ENCODE measurements at places on chromosomes 3 and 15.

DNA sequence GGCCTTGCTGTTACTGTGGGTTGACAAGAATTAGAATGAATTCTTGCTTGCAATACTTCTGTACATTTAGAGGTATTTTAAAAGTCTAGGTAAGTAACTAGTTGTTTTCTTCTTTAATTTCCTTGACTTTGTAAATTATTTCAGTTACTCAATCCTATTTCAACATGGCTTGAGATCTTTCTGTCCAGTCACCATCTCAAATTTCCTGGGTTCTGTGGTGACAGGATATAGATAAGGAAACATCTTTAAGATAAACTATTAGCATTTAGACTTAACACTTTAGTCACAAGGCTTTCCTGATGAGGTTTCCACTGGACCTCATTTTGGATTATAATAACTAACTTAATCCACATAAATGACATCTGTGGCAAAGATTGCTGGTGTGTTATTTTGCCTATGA is 195.9 kb upstream of the DPH6 start:
- DNase-seq = no peak

- peak; percentile 66 for DNase-seq
Observed at GRCh38 chr15:53331328-53332190, 427.9 kb downstream of the WDR72 start.

DNA sequence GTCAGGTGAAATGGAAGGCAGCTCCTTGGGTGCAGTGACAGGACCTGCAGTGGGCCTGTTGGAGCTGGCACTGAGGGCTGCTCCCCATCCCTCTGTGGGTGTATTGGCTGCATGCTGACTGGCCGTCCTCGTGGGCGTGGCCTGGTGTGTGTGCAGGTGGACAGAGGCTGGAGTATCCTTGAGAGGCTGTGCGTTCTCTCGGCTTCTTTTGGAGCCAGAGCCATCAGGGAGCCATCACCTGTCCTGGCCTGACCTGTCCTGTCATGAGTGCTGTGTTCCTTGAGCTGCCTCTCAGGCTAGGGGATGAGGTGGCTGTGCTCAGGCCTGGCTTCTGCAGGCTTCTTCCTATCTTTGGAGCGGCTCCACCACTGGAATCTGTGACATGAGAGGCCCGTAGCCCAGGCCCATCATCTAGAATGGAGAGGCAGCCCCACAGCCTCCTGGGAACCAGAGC is 61.5 kb downstream of the APBA2 start:
- no peak for DNase-seq

DNA sequence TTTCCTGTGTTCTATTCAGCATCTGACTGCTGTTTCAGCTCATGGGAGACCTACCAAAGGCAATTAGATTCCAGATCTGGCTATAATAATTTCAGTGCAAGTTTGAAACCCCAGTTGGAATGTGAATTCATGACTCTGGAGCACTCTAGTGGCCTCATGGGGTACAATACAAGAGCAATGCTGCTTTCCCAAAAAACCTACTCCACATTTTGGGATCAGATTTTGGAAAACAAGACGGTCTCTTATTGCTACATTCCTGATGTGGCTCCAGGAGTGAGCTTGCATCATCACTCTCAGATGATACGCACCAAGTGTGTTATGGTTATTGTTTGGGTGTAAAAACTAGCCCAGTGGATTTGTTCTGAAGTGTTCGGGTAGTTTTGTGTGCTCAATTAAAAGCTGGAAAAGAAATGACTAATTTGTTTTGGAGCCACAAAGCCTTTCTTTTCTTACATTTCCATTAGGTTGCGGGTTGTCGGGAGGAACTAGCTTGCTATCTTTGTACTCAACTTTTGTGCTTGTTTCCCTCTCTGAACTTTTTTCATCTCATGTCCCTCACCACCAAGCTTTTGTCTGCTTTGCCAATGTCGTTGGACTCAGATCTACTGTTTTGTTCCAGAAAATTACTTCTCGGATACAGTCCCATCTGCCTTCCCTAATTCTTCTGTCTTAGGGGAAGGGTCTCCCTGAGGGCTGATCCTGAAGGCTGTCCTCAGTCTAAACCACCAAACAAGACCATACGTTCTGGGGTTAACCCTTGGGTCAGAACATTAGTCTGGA is 272.1 kb downstream of the BBX start:
- no peak for DNase-seq

DNA sequence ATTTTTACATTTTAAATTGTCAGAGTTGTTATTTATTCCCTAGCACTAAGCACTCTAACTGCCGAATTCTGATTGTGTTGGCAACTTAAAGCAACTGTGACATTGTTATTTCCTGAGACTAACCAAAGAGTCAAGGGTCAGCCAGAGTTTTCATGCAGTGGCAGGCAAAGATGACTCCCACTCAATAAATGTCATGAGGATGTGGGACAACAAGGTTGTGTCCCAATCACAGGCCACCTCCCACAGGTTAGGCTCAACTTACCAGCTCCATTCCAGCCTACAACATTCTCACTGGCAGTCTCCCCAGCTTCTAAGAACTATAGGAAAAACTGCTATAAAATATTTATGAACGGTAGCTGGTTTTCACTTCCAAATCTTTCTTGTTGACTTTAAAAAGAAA is 80.1 kb downstream of the RSL24D1 start:
- no peak for DNase-seq

DNA sequence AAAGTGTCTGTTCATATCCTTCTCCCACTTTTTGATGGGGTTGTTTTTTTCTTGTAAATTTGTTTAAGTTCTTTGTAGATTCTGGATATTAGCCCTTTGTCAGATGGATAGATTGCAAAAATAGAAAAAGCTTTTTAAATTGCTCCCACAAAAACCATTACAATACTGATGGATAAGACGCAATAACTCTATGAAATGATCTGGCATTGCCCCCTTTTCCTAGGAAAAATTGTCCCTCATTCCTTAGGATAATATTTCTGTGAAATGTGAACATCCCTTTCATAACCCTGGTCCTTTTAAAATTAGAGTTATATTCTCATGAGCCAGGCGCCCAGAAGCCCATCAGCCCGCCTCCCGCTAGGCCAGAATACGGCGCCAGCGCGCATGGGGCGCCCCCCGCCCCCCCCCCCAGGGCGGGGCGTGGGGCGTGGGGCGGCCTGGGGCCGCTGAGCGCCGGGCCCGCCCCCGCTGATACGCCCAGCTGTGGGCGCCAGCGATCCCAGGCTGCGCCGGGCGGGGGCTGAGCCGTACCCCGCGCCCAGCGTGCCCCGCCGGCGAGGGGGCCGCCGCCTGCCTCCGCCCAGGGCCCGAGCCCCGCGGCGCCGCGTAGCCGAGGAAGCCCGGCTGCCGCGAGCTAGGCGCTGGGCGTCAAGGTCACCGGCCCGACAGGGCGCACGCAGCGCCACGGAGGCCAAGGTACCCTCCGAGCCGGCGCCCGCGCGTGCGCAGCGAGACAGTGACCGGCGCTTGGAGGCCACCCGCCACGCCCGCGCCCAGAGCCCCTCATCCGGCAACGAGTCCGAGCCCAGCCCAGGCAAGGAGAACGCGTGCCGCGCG is 11.1 kb upstream of the ROPN1B start:
- no peak for DNase-seq

- DNase-seq = peak; percentile 75
Observed at GRCh38 chr15:70088887-70089691, 8.6 kb downstream of the TLE3 start.

- DNase-seq = no peak
Observed at GRCh38 chr3:188721312-188721711, 450.5 kb upstream of the TPRG1 start.

DNA sequence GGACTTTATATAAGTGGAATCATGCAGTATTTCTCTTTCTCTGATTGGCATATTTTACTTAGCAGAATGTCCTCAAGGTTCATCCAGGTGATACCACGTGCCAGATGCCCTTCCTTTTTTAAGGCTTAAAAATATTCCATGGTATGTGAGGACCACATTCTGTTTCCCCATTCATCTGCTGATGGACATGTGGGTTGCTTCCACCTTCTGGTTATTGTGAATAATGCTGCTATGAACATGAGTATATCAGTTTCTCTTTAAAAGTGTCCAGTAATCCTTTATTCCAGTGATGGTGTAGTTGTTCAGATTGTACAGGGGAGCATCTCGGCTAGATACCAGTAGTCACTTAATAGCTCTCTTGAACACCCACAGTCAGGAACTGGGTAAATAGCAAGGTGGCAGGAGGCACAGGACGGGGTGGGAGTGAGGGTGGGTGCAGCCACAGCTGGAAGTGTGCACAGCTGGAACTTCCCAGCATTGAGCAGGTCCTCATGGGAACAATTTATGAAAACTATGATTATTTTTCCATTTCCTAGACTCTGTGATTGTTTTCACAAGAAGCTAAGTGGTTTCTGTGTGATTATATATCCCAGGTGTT is 50.3 kb upstream of the ATG7 start:
- DNase-seq = no peak

DNA sequence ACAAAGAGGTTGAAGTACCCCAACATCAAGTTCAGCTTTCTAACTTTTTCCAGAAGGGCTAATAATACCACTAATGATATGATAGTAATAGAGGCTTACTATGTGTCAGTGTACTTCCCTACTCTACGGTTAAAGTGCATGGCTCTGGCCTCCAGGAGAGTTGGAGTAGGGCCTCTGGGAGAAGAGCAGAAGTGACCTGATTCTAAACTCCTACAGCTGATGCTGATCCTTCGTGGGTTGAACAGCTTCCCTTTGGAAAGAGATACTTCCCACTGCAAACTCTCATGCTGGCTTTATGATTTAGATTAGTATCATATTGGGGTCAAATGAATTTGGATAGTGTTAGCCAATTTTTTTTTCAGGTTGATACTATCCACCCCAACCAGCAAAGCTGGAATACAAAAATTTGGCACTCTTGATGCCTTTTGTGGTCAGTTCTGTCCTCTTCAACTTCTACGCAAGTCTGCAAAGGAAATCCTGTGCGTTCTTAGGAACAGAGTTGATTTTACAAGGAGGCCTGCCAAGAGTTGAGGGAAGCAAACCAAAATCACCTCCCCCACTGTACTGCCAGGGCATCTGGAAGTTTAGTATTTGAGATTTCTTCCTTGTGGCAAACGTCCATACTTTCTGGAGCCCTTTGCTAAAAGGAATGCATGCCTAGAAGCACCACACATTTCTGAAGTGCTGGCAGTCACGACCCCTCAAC is 17.8 kb downstream of the TMEM212 start:
- no peak for DNase-seq

- DNase-seq = peak; percentile 40
Observed at GRCh38 chr3:45509038-45509767, 85.3 kb upstream of the LIMD1 start.

GRCh38 chr15:69914960-69915359 is 182.8 kb downstream of the TLE3 start:
- DNase-seq = no peak

DNA sequence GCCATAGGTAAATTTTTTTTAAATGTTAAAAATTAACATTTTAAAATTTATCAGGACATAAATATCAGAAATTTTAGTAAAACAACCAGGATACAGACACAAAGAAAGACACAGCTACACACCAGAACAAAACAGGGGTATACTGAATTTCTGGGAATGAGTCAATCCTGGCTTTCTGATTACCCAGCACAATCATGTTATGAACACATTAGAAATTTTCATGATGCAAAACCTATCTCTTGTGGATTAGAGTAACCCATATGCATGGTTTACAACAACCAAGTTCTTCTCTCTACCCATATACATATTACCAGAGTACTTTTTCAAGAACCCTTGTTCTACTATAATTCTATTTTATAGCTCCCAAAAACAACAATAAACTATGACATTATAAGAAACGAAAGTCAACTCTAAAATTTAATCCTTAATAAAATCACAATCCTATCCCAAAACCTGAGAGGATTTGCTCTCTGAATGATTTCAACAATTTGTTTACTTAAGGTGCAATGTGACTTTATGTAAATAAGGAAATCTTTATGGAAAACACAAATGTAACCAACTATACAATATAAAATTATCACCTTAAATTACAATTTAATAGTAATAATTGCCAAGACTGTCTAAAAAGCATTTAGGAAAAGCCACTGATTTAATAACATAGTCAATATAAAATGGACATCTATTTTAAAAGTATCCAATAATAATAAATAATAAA is 184.5 kb downstream of the TBC1D5 start:
- no peak for DNase-seq

- no peak for DNase-seq
Observed at GRCh38 chr15:88701561-88702095, 62.8 kb downstream of the ISG20 start.

DNA sequence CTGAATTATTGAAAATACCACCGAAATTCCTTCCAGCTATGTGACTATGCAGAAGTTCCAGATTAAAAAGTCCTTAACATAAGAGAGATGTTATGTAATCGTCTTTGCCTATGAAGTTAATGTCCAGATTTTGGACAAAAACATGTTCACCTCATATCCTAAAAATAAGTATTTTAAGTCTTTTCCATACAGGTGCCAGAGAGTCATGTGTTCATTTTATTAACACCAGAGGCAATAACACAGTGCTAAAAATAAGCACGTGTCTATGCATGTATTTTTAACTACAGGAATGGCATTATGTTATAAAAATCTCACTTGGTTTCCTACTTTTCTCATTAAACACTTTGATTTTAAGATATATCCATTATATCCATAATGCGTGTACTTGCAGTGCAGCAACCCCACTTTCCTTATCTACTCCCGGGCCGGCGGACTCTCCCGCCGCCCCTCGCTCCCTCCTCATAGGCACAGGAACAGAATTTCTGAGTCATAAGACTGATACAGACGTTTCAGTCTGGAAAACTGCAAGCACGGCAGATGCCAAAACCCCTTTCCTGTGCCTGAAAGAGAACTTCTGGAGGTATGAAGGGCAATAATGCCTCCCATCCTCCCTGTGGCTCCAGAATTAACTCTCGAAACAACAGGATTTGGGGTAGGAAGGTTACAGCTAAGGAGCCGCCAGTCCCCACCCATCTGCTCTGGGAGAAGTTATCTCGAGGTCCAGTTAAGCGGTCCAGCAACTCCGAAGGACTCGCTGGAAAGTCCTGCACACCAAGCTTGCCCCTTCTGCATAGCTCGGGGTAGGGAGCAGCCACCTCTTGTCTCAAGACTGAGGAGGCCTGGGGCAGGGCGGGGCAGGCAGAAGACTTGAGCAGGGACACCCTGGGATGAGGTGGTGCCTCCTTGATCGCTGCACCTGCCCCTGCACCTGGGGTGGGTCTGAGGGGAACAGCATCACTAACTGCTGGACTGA is 22.3 kb upstream of the PSTPIP1 start:
- no peak for DNase-seq

DNA sequence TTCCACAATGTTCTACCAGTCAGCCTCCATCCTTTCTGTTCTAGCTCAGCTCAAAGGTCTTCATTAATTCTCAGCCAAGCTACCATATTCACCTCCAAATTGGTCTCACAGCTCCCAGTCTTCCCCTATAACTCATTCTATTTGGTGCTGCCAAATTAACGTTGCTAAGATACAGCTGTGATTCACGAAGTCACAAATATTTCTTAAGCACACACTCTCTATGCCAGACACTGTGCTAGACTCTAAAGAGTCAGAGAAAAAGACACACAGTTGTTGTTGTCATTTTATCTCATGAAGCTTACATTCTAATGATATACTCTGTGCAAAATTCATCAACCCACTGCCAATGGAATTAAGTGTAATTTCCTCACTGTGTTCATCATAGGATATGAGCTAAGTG is 102.8 kb downstream of the FRMD5 start:
- DNase-seq = no peak

- no peak for DNase-seq
Observed at GRCh38 chr15:79674124-79674465, 222.7 kb downstream of the MTHFS start.

GRCh38 chr3:152458376-152459117 is 189.8 kb downstream of the MBNL1 start:
- no peak for DNase-seq

GRCh38 chr3:73499787-73500186 is 125.0 kb downstream of the PDZRN3 start:
- DNase-seq = no peak

GRCh38 chr15:59830873-59831272 is 141.8 kb upstream of the BNIP2 start:
- no peak for DNase-seq

GRCh38 chr15:96268442-96269204 is 61.9 kb upstream of the NR2F2 start:
- peak; percentile 21 for DNase-seq

Data from NCI-H1105 treated with DMSO at 0.1 percent for 48 hours (cell line).